ENCODE measurements at places on chromosomes 7 and 10.
A peak's percentile ranks its signal among the peaks of the same experiment; 100 is the strongest.

DNA sequence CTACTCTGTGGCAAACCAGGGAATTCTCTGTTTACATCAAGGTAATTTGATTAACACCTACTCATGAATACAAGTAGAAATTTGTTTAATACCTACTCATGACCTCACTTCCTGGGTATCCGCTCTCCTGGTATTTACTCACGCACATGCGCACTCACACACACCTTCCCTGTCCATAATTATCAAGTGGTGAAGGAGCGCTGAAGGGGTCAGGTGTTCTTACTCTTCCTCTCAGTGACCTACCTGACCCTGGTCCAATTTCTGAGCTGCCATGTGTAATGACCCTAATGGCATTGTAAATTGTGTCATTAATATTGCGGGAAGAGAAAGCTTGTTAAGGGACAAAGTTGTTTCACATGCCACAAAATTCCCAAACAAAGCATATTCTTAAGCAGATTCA is 41.3 kb upstream of the TRIL start:
- no peak for DNase-seq

DNA sequence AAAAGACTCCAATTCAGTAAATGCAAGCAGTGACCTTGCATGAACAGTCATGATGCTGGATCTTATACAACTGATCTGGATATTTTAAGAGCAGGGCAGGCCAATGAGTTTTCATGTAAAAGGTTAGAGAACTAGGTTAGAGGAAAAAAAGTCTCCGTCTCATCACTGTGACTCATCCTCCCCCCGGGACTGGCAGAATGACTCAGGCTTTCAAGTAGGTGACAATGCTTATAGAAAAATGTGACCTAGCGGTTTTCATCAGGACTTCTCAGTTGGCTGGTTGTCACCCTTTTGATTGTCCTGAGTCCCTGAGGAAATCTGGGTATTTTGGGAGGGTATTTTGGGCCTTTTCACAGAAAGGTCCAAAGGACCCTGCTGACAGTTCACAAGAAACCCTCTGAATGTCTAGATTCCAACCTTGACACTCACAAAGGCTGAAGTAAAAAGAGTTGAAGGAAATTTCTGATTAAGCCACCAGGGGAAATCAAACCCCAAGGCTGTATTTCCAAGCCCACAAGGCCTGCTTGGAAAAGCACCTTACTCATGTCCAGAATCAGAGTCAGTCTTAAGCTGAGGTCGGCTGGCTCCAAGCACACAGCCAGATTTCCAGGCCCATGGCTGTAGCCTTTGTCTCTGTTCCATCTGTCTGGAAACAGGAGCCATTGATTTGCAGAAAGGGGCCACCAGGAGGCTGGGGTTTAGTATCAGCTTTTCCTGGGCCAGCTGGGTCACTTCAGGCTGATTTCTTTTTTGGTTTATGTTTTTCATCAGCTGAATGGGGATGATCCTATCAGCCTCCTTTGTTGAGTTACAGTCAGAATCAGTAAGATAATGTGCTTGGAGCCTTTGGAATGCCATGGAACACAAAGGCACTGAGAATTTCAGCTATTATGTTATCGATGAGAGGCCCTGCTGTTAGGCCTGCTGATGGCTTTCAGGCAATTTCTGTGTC is 226.4 kb upstream of the HABP2 start:
- peak; percentile 89 for DNase-seq

- no peak for DNase-seq
Observed at GRCh38 chr10:30629653-30630052, at the start of gene LYZL2. LYZL2 (minus strand) TSS chr10:30629753; CDS start chr10:30626915, 2,838 bp downstream.

- no peak for DNase-seq
Observed at GRCh38 chr10:1044964-1045363, 4.0 kb downstream of the IDI1 start.

DNA sequence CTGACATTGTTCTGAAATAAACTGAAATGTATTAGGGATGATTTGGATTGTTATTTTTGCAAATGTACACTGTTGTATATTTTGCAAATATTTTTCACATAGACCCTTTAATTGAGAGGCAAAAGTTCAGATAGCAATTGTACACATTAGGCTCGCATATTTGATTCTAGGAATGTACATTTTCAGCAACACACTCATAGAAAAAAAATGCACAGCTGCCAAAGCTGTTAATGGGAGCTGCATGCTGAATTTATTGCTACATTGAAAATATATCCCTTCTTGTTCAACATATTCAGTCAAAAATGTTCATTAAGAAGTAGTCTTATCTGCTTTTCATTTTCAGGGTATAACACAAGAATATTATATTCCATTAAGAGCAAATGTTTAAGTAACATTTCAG is 512.9 kb downstream of the ATRNL1 start:
- no peak for DNase-seq

- DNase-seq, result no peak
Observed at GRCh38 chr7:22019931-22020330, 74.2 kb upstream of the CDCA7L start.

- peak; percentile 46 for DNase-seq
Observed at GRCh38 chr10:49164559-49165188, 23.5 kb downstream of the TMEM273 start.

- DNase-seq, result peak; percentile 81
Observed at GRCh38 chr10:129949891-129950291, 14.2 kb downstream of the EBF3 start.

- DNase-seq, result no peak
Observed at GRCh38 chr10:61682323-61682722, 19.6 kb downstream of the CABCOCO1 start.

GRCh38 chr7:82114237-82114636 is 329.3 kb downstream of the CACNA2D1 start:
- DNase-seq, result no peak

DNA sequence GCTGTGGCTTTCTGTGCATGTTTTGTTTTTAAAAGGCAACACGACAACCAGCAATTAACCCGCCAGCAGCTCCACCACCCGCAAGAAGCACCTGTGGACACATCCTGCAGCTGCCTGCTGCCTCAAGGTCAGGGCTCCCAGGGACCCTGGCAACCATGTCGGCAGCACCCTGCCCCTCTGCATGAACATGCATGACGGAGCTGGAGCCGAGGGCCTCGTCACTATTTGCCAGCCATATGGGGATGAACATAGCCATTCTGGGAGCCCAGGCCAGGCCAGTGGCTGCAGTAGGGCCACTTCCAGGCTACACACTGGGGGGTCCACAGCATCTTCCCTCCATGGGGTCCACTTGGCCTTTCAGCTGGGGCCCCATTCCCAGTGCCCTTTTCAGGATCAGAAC is 52.9 kb downstream of the CAMK2B start:
- DNase-seq, result no peak

DNA sequence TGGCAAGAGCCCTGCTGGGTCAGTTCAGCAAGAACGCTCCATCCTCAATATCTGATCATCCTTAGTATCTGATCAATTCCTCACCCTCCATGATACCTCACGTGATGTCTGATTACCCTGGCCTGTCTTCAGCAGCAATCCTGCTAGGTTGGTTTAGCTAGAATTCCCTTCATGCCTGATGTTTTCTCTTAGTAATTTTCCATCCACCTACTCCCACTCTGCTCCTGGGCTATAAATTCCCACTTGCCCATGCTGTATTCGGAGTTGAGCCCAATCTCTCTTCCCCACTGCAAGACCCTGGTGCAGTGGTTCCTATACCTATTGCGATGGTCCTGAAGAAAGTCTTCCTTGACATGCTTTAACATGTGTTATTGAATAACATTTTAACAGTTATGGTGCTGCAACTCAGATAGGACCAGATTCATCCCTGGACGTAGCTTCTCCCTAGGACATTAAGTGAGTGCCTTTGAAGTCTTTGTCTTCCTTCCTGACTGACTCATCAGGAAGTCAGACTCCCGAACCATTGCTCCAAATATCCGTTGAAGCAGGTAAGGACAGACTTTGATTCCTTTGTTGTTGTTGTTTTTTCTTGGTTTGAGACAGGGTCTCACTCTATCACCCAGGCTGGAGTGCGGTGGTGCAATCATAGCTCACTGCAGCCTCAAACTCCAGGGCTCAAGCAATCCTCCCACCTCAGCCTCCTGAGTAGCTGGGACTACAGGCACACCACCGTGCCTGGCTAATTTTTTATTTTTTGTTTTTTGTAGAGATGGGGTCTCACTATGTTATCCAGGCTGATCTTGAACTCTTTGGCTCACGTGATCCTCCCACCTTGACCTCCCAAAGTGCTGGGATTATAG is 29.4 kb upstream of the CLDN3 start:
- no peak for DNase-seq

DNA sequence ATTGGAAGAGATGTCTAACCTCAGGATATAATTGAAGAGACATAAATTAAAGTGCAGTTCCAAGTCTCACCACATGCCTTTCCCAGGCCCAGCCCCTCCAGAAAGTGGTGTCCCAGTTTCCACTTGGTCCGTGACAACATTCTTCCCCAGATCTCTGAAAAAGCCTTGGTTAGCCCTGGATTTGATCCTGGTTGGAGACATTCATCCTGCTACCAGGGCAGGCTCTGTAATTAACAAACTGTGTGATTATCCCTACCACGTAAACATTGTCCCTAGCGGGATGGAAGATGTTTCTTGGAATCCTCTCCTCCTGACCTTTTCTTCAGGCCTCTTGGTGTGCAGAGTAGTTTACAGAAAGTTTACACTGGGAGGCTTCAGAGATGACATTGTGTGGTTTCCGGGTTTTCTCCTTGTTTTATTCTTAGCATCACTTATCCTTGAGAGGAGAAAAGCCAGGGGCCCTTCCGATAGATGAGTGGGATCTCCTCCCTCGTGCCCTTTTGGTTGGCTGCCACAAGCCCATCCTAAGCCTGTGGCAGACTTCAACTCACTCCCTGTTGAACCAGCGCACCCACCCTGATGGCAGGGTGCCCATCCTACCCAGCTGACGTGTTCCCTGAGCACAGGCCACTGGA is 83.8 kb downstream of the COL13A1 start:
- no peak for DNase-seq

GRCh38 chr10:123913688-123914268 is 22.2 kb upstream of the CPXM2 start:
- no peak for DNase-seq

DNA sequence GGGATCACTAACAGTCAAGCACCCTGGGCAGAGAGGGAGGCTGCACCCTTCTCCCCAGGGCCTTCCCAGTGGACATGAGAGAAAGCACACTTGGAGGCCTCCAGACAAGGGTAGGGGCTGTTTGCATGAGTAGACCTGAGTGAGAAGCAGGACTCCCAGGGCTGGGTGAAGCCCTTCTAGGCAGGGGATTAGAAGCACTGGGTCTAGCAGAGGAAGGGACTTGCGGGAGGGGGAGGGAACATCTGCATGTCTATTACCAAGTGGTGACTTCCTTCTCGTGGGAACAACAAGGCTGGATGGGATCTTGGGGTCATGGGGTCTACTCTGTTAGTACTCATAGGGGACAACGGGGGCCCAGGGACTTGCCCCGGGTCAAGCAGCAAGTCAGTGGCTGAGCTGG is 67.8 kb downstream of the EMX2 start:
- DNase-seq, result no peak

Data from cardiac fibroblast (primary cell).